H4 (cell line): ENCODE measurements at places on chromosomes 2 and 18.

DNA sequence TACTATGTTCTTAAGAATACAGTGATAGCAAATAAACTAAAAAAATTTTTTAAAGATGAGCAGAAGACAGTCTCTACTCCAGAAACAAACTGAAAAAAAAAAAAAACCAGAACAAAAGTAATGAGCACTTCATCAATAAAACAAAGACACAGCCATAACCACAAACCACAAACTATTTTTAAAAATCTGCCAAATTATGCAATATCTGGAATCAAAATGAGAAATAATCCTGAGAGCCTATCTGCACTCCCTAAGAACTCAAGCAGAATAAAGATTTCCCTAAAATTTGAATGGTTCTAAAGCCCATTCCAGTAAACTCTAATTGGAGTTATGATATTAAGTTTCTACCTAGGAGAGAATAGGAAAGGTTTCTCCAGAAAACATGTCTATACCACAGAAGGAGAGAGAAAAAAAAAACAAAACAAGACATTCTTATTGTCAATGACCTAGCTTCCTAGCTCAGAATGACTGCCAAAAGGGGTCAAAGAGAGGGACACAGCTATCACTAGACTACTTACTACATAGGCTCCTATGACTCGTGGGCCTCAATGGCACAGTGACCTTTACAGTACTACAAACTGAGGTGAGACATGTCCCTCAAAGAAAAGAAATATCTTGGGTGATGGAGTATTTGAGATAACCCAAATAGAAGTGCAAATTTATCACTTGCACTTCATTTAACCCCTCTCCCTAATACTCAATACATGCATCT is 262.8 kb downstream of the ZEB2 start:
- DNase-seq = no peak

DNA sequence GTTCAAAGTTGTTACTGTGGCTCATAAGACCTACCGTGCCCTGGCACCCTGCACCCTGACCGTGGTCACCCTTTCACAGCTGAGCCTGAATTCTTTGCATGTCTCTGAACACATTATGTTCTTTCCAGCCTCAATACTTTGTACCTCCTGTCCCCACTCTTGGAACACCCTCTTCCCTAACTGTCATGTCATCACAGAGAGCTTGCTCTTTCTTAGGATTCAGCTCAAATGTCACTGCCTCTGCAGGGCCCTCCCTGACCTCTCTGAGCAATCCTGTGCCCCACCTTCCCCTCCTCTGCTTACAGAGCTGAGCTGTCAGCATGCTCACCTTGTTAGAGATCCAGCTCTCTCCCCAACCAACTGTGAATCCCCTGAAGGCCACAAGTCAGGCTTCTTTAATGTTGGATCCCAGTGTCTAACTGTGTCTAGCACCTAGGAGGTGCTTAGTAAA is 15.0 kb downstream of the PRKAG3 start:
- no peak for DNase-seq

GRCh38 chr2:165499131-165499530 is 29.6 kb downstream of the CSRNP3 start:
- no peak for DNase-seq

- no peak for DNase-seq
These were observed 49.5 kb downstream of the CCDC148 start for GRCh38 chr2:158407031-158407430.

DNA sequence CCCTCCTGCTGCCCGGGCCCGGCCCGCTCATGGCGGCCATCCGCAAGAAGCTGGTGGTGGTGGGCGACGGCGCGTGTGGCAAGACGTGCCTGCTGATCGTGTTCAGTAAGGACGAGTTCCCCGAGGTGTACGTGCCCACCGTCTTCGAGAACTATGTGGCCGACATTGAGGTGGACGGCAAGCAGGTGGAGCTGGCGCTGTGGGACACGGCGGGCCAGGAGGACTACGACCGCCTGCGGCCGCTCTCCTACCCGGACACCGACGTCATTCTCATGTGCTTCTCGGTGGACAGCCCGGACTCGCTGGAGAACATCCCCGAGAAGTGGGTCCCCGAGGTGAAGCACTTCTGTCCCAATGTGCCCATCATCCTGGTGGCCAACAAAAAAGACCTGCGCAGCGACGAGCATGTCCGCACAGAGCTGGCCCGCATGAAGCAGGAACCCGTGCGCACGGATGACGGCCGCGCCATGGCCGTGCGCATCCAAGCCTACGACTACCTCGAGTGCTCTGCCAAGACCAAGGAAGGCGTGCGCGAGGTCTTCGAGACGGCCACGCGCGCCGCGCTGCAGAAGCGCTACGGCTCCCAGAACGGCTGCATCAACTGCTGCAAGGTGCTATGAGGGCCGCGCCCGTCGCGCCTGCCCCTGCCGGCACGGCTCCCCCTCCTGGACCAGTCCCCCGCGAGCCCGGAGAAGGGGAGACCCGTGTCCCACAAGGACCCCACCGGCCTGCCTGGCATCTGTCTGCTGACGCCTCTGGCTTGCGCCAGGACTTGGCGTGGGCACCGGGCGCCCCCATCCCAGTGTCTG is 767 bp downstream of the RHOB start:
- no peak for DNase-seq

GRCh38 chr2:241107031-241107783 is 5.1 kb upstream of the MTERF4 start:
- DNase-seq = no peak

DNA sequence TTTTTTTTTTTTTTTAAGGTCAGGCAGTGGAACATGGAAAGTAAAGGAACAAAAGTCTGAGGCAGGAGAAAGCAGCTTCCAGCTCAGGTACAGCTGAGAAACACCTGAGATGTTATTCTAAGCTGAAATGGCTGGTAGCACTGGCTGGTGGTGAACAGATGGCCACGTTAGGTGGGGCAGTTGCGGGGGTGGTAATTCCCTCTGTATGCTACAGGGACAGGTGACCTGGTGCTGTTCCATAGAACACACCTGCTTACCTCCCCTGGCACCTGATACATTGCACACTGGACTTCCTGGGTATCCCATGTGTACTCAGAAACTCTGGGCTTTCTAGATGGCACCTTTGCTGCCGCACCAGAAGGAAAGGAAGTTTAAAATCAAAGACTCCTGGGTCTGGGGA is 333.3 kb downstream of the SLC8A1 start:
- no peak for DNase-seq

DNA sequence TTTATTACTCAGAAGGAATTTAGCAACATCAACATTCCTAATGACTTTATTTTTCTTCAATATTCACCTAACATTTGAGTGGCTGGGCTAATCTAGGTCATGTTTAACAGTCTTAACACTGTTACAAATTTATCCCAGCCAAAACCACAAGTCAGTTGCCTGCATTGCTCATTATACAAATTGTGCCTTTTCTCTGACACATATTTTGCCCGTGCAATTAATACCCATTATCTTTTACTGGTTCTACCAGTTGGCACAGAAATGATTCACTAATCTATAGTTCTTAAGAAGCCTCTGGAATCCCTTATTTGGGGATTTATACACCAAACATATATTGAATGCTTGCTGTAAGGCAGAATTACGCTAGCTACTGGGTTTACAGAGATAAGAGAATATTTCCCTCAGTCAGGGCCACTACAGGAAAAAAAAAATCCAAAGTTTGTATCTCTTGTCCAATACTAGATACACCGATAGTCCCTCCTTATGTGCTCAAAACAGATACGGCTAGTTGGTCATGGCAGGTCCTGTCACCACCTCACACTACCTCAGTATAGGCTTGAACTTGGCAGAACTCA is 46.3 kb downstream of the ZCCHC2 start:
- DNase-seq = no peak

- no peak for DNase-seq
These were observed 58.0 kb downstream of the SLC40A1 start for GRCh38 chr2:189522435-189523151.

DNA sequence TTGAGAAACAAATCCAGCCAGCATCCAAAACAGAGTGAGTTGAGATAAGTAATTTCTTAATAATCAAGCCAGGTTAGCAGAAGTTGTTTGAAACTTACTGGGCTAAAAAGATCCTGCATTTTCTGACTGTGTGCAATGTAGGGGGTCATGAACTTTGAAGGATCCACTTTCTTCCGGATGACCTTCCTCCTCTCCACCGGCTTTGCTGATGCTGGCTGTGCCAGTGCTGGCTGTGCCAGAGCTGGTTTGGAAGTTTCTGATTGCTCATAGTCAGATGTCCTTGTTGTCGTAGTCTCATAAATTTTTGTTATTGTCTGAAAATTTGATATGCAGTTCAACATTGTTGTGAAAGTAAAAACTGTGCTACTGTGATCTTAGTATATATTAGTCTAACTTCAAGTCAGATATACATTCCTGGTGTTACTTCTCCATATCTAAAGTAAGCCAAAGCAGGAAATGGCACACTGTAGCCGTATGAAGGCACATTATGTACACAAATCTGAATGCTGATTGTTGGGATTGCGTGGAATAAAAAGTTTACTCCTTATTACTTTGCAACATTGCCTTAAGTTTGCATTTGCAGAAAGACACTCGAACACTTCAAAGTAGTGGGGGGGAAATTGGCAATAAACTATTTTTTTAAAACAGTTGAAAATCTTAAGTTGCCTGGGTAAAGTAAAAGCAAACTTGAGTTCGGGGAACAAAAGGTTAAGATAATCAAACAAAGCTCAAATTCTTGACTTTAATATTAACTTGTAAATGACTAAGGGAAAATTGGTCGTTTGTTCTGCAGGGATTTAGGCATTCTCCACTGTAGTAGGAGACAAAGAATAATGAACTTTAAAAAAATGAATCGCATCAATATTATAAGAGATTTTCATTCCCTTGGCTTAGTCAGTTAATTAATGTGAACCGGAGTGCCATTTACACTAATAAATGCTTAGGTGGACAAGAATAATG is 6.4 kb downstream of the NEB start:
- no peak for DNase-seq

GRCh38 chr18:59961070-59961469 is 61.3 kb downstream of the PMAIP1 start:
- no peak for DNase-seq

- DNase-seq = no peak
These were observed 87.1 kb downstream of the HS1BP3 start for GRCh38 chr2:20563833-20564232.

GRCh38 chr2:126893606-126894005 is 5.1 kb upstream of the TEX51 start:
- no peak for DNase-seq

- DNase-seq = no peak
These were observed 230.3 kb downstream of the SLC4A3 start for GRCh38 chr2:219857751-219858150.

DNA sequence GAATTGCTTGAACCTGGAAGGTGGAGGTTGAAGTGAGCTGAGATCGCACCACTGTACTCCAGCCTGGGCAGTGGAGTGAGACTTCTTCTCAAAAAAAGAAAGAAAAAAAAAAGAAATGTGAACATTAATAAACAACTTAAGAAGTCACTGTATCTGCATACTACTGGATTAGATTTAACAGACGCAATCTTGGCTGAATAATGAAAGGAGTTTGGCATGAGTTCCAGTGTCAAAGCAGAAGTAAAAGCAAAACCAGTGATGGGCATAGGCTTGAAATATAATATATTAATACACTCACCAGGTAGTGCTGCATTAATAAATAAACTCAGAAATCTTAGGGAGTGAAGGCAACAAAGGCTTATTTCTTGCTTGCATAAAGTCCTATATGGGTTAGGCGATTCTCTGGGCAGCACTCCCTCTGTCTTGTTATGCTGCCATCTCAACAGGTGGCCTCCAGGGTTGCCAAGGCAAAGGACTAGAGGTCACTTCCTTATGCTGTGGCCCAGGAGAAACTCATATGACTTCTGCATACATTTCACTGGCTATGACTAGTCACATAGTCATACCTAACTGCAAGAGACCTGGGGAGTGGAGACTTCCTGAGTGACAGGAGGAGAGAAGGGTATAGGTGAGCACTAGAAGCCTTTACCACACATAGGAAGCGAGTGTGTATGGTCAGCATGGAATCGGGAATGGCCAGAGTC is 296.2 kb upstream of the SPRED2 start:
- DNase-seq = no peak

GRCh38 chr2:237763812-237764211 is 34.8 kb upstream of the RBM44 start:
- no peak for DNase-seq

DNA sequence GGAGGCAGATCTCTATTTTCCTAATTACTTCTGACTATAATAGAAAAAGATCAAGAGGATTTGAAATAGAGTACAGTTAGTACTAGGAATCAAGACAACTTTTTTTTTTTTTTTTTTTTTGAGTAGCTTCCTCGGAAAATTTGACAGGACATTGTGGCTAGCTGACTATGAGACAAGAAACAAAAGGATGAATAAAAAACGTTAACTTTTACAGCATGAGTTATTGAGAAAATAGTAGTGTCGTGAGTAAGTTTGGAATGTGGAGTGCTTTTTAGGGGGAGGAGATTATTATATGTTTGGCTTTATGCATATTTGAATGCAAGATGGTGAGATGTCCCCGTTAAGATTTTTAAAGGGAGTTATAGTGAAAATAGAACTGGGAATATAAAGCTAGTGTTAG is 27.7 kb upstream of the CPS1 start:
- DNase-seq = no peak

DNA sequence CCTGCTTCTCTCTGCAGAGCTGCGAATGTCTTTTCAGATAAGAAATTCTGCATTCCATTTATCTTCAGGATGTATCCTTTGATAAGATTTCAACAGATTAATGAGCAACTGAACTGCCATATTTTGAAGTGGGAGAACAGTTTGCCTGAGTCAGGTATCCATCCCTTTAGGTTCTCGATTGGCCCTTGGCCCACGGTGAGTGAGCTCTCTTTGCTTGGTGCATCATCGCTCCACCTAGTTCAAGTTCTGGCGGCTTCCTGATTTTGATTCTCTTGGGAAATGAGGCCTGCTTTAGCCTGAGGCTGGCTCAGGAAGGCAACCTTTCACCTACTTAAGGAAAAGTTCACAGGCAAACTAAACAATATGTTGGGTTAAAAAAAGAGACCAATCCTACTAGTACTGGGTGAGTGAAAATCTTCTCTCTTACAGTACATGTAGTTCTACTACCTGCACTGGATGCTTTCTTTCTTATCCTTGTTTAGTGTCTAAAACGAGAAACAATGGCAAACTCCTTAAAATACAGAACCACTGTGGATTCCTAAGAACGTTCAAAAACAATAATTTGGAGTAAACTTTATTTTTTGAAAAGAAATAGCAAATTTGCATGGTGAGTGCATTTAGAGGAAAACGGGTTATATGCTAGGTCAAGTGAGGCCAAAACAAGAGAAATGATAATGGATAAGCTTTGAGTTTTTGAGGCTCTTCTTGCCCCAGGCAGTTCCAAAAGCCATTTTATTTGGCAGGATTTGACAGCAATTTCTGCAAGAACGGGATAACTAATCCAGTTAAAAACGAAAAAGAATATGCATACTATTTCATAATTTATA is 837 bp upstream of the ACSL3 start:
- peak; percentile 82 for DNase-seq

- DNase-seq = no peak
These were observed 55.9 kb downstream of the TRPM8 start for GRCh38 chr2:233972941-233973575.

GRCh38 chr2:131043199-131044074 is 49.8 kb downstream of the FAM168B start:
- no peak for DNase-seq

DNA sequence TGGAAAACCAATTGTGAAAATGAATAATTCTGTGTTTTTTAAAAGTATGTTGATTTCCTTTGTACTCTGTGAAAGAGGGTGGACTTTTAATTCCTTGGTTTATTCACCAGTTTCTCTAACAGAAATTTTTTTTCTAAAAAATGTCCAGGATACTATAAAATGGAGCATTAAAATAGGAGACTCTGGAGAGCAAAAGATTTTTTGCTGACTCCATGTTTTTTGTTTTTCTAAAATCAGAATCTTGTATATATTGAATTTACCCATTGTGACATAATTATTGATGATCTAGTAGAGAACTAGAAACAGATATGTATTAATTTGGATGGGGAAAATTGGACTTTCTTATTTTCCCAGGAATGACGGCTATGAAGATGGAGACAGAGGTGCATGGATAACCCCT is 23.2 kb upstream of the EFEMP1 start:
- DNase-seq = no peak
